ENCODE measurements at places on chromosomes 5 and 9.
A peak's percentile ranks its signal among the peaks of the same experiment; 100 is the strongest.

- no peak for DNase-seq
Observed at GRCh38 chr5:1793966-1794900, 5.4 kb downstream of the MRPL36 start.

DNA sequence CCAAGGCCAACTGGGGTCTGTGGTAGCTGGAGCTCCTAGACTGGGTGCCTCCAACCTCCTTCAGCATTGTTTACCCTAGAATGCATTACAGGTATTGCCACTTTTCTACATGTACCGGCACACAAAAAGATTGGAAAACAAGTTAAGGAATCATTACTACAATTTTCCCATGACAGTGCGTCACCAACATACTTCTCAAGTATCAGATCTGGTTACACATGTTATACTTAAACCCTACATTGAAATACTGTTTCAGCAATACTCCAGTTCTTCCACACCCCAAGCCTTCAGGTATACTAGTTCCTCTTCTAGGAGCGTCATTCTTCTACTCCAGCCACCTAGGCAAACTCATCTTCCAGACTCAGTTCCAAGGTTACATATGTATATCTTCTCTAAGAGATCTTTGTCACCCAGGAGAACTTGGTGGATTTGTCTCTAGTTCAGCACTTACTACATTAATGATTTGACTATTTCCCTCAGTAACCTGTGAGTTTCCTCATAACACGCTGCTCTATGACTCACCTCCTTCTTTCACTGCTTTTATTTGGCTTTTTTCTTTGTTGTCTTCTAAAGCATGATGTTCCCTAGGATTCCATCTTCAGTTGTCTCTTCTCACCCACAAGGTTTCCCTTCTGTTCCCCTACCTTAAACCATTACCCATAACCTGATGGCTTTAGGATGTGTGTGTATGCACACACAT, 217.0 kb downstream of the AP3B1 start:
- no peak for DNase-seq

DNA sequence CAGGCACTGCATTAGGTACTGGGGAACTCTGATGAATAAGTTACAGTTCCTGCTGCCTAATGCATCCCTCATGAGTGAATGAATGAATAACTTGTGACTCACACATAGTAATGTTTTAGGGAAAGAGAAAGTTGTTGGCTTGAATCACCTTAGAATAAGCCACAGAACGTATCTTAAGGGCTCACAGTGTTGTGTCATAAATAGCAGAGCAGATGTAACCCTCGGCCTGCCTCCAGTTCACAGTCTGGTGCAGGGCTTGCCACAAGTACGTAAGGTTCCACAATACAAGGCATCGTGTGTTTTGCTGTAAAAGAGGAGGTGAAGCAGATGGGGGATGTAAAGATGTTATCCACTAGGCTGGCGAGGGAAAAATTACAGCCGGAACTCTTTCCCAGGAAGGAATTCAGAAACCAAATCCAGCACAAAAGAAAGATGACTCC, 218.7 kb downstream of the TRPM3 start:
- no peak for DNase-seq

DNA sequence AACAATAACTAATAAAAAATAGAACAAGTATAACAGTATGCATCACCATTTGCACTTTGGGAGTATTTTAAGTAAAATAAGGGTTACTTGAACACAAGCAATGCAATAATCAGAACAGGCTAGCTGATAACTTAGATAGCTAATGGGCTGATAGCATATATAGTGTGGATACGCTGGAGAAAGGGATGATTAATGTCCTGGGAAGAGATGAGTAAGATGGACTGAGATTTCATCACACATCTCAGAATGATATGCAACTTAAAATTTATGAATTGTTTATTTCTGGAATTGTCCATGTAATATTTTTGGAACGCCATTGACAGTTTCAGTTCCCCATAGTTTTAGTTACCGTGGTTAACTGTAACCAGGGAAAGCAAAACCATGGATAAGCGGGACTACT, 173.6 kb downstream of the ISL1 start:
- DNase-seq, result no peak

- no peak for DNase-seq
Observed at GRCh38 chr9:125460346-125460745, 198.7 kb downstream of the GAPVD1 start.

- no peak for DNase-seq
Observed at GRCh38 chr5:72368271-72368670, 48.1 kb downstream of the PTCD2 start.

- no peak for DNase-seq
Observed at GRCh38 chr5:60178101-60178500, 284.6 kb upstream of the PDE4D start.

- no peak for DNase-seq
Observed at GRCh38 chr9:37331871-37332270, 90.6 kb upstream of the GRHPR start.

DNA sequence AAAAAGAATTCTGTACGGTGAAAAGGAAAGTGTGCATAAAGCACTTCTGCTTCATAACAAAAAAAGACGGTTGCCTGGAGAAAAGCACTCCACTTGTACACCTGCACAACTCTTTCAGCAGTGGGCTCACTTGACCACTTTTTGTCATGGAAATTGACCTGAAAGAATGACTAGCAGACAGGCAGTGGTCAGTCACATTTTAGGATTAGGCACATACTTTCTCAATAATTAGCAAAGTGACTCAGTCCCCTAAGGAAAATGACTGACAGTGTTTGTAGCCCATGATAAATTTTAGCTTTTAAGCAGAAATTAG, 169.3 kb downstream of the FANCC start:
- DNase-seq, result no peak

DNA sequence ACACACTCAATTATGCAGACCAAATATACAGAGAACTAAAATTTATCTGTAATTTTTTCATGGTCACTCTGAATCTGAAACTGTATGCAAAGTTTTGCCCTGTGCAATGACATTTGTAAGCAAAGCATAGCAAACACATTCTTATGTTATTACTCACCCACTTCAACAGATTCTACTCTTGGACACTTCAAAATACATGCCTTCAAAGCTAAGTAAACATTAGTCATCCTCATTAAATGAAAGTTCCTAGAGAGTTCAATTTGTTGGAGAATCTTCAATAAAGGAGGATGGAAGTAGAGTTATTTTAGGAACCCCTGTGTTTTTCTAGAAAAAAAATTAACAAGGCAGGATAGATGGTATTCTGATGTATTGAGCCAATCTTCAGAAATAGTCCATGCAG, 639.7 kb upstream of the C9orf72 start:
- no peak for DNase-seq

DNA sequence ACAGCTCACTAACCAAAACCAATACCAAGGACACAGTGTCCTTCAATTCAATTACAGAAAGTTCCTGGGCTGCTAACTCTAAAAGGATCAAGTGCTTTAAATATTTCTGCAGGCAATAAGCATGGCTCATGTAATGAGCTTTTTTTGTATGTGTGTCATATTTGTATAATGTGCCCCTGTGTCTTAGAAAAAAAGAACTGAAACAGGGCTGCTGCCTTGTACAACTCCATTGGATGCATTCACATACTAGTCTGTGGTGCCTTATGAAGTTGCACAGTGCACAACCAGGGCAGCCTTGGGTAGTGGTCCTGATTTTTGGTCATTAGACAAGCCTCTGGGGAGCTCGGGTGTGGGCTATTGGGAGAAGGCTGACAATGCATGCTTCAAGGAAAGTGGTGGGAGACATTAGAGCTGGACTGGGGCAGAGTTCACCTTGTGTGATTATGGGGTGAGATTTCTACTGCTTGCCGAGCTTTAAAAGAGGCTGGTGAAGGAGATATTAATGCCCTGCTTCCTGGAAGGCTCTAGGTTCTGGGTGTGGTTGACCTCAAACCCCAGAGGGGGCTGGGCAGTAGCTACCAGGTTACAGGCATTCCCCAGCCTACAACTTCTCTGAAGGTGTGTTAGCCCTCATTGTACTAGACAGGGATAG, 3.6 kb upstream of the CPEB4 start:
- peak; percentile 57 for DNase-seq

DNA sequence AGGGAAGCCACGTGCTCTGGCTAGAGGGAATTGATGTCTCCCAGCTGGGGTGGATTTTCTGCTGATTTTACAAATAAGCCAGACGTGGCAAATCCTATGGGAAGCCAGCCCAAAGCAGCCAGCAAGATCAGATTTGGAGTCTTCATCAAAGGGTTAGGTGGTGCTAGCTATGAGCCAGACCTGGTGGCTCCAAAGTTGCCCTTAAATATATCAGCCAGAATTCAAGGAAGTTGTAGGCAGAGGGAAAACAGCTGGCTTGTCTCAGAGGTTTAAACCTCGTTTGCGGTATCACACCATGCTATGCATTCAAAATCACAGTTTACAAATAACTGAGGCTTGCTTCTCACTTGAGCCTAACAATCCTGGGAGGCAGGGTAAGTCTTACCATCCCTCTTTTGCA, 313.2 kb downstream of the MLLT3 start:
- DNase-seq, result no peak

GRCh38 chr5:31655491-31655890, 16.6 kb downstream of the PDZD2 start:
- DNase-seq, result no peak

GRCh38 chr5:133938039-133938821, 30.2 kb downstream of the C5orf15 start:
- DNase-seq, result no peak

DNA sequence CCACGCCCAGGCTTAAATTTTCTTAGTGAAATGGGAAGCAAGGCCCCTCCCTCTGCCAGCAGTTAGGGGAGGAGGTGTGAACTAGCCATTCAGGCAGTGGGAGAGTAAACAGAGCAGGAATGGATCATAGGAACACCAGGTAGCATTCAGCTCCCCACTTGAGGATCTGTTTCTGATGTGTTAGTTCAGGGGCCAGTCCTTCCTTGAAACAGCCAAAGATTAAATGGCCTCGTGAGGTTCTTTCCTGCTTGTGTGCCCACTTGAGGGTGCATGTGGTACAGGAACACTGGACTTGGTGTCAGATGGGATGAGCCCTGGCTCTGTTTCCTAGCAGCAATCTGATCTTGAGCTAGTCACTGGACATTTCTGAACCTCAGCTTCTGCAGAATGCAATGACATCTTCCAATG, 21.2 kb downstream of the FAXDC2 start:
- DNase-seq, result no peak

- no peak for DNase-seq
Observed at GRCh38 chr9:98220911-98221310, 28.5 kb upstream of the CORO2A start.

DNA sequence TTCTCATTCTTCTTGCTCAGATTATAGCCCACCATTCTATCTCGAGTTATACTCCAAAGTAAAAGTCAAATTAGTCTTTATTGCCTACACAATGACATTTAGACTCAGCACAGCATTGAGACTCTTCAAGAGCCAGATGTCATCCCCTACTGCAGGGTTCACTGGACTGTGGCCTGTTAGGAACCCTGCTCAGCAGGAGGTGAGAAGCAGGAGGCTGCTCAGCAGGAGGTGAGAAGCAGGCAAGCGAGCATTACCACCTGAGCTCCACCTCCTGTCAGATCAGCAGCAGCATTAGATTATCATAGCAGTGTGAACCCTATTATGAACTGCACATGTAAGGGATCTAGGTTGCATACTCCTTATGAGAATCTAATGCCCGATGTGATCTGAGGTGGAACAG, 12.7 kb upstream of the LIFR start:
- DNase-seq, result no peak

- no peak for DNase-seq
Observed at GRCh38 chr5:74127381-74128320, 501.7 kb downstream of the ARHGEF28 start.

DNA sequence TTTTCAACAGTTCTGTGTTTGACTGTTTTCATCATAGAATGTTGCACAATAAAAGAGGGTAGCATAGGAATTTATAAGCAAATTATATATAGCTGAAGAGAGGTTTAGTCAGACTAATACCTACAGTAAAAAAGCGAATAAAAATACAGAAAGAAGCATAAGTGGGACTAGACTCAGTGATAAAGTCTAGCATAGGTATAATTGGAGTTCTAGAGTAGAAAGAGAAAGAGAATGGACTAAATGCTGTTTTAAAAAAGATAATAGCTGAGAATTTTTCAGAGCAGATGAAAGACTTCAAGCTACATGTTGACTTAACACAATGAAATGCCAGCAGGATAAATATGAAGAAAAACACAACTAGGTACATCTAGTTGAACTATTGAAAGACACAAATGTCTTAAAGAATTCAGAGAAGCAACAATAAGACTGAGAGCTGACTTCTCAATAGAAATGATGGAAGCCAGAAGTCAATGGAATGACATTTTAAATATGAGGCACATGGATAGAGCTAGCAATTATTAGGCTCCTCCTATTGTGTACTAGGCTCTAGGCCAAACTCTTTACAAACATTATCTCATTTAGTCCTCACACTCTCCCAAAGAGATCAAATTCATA, 573.9 kb downstream of the ZNF608 start:
- DNase-seq, result no peak

- no peak for DNase-seq
Observed at GRCh38 chr5:96595300-96596090, 66.7 kb upstream of the CAST start.

GRCh38 chr9:123335193-123335985, 20.6 kb upstream of the CRB2 start:
- no peak for DNase-seq

DNA sequence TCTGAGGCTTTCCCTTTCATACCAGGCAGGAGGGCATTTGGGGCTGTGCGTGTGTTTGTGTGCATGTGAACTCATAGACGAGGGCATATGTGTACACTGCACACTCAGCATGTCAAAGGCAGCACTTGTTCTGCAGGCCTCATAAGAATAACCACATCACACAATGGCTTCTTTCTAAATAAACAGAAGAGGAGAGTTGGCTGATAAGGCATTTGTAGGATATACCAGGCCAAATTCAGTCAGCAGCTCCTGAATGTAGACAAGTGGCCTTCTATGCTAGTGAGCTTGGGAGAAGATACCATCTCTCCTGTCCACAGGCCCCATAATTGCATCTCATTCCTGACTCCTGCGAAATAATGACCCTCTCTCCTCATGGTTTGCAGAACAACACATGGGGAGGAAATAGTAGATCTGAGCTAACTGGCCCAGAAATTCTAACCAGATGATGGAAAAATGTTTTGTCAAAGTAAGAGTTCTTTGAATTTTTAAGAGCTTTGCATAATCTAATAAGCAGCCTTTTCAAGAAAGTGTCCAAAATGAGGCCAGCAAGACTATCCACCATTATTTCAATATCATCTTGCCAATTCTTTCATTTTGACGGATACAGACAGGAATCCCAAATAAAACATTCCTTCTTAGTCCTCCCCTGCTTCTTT, 60.5 kb upstream of the GAS1 start:
- DNase-seq, result no peak

All from T-helper 22 cell (primary cell).